Kidney (tissue), 22 donors: ENCODE measurements at places on chromosomes 6 and 20. TPM values are rescaled to one million over a fixed set of nuclear protein-coding genes. Genes with fewer than 3 reads are reported as not detected.
A peak's percentile ranks its signal among the peaks of the same experiment; 100 is the strongest.

DNA sequence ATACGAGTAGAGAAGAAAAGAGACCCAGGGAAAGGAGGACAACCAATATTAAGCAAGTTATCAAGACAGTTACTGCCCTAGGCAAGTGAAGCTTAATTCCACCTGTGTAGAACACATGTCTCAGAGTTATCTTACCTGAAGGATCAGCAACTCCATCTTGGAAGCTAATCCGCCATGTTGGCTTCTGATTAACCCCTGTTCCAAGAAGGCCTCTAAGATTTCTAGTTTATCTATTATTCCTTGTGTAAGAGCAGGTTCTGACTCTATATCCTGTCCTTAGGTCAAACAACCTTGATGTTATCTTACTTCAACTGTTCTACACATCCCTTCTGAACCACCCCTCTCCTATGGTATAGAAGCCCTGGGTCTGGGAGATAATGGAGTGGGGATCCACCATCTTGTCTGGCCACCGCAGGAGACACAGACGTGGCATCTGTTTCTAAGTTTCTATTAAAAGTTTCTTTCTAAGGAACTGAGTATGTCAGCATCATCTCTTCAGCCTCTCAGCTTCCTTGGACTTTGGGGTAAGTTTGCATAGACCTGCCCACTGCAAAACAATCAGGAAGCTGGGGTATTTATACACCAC is 27.7 kb upstream of the PTPN1 start:
- DNase-seq: no peak

DNA sequence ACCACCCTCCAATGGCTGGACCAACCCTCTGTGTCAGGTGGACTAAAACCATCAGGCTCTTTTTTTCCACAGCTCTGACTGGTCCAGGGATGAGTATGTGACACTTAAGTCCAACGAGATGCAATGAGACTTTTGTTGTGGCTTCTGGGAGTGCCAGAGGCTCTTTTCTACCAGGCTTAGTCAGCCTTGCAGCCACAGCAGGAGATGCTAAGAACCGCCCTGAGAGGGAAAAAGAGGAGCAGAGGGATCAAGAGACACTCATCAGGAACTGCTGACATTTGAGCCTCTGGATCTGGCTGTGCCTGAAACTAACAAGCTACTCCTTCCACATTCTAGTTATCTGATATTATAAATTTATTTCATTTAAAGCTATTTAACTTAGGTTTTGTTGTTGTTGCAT is 270.9 kb upstream of the SULF2 start:
- DNase-seq: no peak

DNA sequence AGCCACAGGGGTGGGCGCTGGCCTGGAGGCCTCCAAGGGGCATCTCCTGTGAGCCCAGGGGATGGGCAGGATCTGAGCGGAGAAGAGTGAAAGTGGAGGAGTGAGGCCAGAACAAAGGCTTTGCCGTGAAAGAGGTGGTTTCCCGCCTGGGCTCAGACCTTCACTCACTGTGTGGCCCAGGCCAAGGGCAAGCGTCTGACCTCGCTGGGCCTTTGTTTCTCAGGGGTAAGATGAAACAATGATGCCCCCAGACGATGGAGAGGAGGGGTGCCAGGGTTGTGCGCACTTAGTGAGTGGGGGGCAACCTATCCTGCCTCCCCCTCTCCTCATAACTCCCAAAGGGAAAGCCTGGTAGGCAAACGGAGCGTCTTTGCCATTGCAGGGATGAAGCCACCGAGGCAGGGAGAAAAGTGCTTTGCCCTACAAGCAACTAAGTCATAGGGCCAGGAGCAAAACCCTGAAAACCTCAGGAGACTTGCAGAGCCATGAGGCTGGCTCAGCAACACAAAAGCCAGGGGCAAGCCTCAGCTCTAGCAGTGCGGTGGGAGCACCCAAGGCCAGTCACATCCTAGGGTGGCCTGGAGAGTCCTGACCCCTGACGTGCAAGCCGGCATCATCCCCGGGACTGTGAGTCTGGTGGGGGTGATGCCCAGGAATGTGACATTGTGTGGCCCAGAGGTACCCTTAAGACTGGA is 897 bp upstream of the STMN3 start:
- no peak for DNase-seq

DNA sequence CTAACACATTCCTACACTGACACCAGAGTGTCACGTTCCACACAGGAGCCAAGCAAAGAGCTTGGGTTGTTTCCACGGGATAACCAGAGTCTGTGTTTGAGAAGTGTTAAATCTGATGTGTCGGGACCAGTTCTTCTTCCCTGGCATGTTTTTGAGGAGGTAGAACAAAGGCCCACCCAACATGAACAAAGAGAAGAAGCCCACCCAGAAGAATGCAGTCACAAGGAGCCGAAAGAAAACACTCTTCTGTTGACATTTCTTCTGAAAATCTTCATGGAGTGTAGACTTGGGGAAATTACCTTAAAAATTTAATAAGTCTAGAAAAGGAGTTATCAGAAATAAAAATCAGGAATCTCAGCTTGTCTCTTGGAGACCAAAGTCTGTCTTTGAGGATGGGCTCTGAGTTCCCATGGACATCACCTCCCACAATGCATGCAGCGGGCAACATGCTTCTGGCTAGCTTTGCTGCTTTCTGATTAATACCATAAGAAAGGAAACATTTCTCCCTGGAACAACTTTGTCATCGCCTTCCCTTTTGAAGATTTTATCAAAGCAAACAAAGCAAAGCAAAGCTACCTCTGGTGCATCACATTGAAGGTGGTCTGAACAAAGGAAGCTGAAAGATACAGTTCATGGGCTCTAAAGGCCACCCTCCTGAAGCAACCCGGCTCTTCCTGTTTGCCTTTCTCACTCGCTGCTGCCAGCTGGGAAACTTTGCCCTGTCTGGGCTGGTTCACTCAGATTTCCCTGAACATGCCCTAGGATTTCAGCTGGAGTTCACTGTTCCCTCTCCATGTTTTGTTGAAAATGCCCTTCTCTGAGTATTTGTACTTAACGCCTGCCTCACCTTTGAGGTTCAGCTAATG is 448.1 kb downstream of the KIF16B start:
- DNase-seq: no peak

DNA sequence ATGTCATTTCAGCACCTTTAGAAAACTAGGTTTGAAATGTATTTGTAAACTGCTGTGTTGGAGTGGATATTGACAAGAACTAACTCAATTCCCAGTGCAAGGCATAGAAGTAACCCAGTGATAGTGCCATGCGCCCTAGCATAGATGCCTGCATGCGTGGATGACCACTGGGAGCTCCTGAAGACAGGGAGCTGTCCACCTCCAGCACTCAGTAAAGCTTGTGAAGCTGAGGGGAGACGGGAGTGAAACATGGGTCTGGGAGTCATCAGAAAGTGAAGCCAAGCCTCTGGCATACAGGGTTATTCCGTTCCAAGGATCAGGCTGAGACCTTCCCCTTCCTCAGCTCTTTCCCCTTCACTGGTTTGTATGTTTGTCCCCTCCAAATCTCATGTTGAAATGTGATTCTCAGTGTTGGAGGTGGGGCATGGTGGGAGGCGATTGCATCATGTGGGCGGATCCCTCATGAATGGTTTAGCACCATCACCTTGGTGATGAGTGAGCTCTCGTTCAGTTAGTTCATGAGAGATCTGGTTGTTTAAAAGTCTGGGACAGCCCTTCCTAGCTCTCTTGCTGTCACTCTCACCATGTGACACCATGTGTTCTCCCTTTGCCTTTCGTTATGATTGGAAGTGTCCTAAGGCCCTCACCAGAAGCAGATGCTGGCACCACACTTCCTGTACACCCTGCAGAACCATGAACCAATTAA is 146.5 kb upstream of the FERMT1 start:
- DNase-seq: peak; percentile 12

- DNase-seq: no peak
Observed at GRCh38 chr6:44457596-44457995, 70.1 kb downstream of the CDC5L start.

- no peak for DNase-seq
Observed at GRCh38 chr6:56232436-56232835, 14.9 kb downstream of the COL21A1 start.

The OXT gene
- not detected for total RNA-seq

DNA sequence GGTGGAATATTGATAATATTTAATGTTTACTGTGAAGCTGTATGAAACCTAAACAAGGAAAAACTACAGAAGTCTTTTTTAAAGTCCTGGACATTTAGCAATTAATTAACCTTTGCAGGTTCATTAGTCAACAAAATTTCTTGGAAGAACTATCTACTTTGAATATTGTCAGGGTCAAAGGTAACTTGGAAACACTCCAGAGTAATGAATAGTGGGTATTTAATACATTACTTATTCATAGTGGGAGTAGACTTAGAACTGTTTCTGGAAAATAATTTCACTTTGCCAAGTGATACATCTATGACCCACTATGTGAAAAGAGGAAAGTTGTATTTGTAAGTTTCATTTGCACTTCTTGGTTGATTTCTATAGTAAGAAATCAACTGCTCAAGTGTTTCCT is 319.1 kb downstream of the TFAP2B start:
- DNase-seq: no peak

The TSPYL4 gene
- total RNA-seq: 25.8 TPM

The CST2 gene
- total RNA-seq: not detected

GRCh38 chr20:2312876-2313275 is 17.1 kb downstream of the TGM3 start:
- DNase-seq: no peak

GRCh38 chr20:54184071-54184470 is 10.3 kb upstream of the CYP24A1 start:
- DNase-seq: no peak

The C20orf141 gene
- total RNA-seq: not detected

The ENPP4 gene
- 28.8 TPM for total RNA-seq

- no peak for DNase-seq
Observed at GRCh38 chr6:132361101-132361500, 40.2 kb downstream of the MOXD1 start.

The ABHD16A gene
- 48.7 TPM for total RNA-seq

DNA sequence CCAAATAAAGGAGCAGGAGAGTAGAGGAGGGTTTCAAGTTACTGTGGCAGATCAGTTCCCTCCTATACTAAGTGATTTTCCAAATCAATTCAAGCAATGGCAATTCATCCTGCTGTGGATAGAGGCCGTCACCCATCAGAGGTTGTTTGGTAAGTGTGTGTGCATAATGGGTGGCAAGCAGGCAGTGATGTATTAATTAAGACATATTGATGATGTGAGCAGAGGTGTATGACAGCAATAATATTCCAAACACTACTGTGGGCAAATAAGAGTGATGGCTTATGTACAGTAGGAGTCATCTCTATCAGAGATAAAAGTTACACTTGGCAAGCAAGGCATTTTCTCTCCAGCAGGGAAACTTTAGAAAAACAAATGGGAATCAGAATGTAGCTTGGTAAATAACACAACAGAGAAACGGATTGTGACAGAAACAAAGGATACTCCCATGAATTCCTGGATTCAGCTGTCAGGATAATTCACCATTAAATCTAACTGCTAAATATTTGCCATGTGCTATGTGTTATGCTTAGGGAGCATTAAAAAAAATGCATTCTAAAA is 196.3 kb downstream of the KHDC1L start:
- DNase-seq: no peak

The PCNA gene
- 46.4 TPM for total RNA-seq

The MOG gene
- not detected for total RNA-seq

DNA sequence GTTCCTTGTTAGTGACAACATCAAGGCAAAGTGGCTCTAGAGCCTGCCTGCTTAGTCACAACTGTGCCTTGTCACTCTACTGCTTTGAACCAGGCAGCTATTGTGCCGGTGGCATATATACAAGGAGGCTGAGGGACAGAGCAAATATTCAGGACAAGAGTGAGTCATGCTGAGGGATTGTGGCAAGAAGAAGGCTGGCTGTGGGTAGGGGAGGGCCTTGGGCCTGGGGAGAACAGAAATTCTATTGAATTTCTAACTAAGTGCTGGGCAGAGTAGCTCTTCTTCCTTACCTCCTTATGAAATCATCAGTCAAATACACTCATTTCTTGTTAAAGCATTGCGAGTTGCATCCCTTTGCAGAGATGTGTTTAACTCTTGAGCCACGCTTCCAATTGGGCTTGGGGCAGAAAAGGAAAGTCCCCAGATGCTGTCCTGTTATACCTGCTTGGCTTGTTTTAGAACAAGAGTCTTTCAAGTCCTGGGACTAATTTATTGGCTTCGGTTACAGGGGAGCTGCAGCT is 59.7 kb downstream of the PFDN4 start:
- no peak for DNase-seq

DNA sequence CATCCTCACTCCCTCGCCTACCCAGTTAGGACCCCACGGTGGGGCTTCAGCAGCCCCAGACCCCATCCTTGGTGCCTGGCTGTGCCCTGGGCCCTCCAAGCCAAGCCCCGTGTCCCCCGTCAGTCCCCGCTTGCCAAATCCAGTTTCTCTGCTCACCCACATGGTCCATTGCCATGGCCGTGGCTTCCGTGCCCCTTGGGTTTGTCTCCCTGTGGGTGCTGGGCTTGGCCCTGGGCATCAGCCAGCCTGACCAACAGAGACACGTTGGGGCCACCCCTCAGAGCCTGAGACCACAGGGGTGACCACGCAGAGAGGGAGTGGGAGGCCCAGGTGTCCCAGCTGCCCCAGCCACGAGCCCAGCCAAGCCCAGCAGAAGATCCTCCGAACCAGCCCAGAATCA is 7.7 kb downstream of the SS18L1 start:
- DNase-seq: no peak

DNA sequence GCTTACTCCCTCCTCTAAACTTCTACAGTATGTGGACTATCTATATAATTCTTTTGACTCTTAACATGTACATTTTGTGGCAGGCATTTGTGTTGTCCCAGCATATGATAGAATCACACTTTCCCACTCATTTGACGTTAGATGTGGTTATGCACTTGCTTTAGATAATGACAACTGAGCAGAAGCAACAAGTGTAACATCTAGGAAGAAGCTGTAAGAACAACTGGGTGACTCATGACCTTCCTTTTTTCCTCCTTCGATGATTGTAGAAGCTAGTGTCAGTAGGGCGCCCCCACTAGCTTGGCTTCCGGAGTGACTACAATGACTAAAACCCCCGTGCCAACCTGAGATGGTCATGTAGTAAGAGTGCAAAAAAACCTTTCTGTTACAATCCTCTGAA is 74.6 kb upstream of the CEP85L start:
- no peak for DNase-seq

The TPBG gene
- 30.8 TPM for total RNA-seq

- DNase-seq: no peak
Observed at GRCh38 chr20:33916768-33917167, 76.9 kb upstream of the RALY start.

DNA sequence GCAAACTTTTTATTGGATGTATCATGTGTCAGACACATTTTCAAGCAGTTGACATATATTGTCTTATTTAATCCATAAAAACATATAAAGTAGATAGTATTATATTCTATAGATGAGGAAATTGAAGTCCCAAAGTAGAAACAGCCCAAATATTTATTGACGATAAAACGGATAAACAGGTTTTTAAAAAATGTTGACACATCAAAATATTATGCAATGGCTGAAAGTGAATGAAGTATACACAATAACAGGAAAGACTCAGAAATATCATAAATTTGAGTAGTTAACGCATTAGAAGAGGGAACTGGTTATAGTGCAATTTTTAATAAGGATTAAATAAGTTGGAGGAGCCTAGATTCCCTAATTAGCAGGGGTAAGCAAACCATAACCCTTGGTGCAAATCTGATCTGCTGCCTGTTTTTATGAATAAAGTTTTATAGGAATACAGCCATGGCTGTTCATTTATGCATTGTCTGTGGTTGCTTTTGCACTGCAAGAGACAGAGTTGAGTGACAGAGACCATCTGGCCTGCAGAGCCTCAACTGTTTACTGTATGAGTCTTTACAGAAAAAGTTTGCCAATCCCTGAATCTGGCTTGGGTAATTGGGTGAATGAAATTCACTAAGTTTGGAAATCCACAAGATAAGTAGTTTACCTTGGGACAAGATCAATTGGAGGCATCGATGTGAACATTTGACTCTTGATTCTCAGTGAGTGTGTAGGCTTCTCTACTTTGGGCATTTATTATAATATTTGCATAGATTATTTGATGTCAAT is 50.6 kb upstream of the EXOC2 start:
- DNase-seq: no peak
